ENCODE measurements at places on chromosomes 5 and 9.

GRCh38 chr9:134678666-134679443, 37.3 kb downstream of the COL5A1 start:
- DNase-seq = no peak

- DNase-seq = no peak
Measured at GRCh38 chr5:54996466-54996865, 11.1 kb upstream of the ESM1 start.

GRCh38 chr5:119355244-119355638, 578 bp upstream of the TNFAIP8 start:
- DNase-seq = no peak

DNA sequence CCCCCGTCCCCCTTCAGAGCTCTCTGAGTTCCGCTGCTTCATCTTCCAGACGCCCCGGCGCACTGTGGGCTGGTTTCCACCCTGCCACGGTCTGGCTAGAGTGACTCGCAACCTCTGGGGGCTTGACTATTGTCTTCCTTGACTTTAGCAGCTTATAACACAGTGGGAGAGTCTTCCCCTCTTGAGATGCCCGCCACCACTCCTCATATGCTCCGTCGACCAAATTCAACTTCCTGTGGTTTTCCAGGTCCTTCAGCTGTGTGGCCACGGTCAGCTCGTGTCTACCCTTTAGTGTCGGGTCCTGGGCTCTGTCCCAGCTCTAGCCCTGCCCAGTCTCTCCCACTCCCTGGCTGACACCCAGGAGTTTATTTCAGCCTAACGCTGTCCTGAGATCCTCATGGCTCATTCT, 28.2 kb upstream of the NCS1 start:
- no peak for DNase-seq

GRCh38 chr5:173178369-173178910, 34.1 kb downstream of the BNIP1 start:
- no peak for DNase-seq

DNA sequence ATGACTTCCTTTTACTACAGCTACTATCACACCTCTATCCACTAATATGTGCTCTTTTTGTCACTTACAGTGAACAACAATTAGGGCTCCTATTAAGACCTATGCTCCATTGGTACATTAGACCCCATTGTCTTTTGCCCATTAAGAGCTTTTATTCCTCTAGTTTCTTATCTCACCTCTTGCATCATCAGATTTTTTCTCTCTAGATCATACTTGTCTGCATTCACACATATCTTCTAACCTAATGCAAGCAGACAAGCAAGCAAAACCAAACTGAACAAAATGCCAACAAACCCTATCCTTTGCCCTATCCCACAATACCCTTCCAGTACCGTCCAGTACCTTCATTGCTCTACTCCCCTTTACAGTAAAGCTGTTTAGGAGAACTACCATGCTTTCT, 10.1 kb upstream of the RBM27 start:
- DNase-seq = no peak

GRCh38 chr5:61182449-61182848, 20.2 kb upstream of the SMIM15 start:
- DNase-seq = no peak

Data from AML-193 (cell line).